ENCODE measurements at places on chromosomes 1 and 21.

DNA sequence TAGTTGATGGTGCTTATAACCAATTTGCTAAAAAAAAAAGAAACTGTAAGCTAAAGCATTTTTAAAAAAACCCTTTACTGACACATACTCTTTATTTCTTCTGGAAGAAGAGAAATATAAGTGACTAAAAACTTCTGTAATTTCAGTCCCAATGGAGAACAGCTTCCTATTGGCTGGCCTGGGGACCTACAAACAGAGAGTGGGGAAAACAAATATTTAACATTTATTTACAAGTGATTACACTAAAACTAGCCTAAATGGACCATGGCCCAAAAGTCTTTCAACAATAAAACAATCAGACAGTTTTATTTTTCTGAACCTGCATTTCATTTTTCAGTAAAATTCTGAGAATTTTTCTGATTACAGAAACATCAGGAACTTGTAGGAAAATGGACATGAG, 15.2 kb downstream of the TARBP1 start:
- no peak for DNase-seq

DNA sequence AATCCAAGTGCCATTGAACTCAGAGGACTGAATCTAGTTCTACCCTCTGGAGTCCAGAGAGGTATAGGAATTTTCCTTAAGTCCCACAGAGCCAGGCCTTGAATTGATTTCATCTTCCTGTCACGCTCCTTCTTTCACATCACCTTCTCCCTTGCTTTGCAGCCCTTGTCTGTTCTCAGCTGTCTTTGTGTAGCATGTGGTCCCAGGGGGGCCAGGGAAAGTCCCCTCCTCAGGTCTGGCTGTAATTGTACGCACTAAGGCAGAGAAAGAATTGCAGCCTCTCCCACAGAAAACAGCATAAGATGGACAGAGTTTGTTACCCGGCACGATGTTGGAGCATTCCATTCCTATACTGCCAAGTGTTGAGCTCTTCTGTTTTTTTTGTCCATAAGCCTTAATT, 153.6 kb downstream of the FAM78B start:
- DNase-seq, result no peak

- no peak for DNase-seq
Observed at GRCh38 chr1:234108921-234109320, 204.4 kb downstream of the SLC35F3 start.

DNA sequence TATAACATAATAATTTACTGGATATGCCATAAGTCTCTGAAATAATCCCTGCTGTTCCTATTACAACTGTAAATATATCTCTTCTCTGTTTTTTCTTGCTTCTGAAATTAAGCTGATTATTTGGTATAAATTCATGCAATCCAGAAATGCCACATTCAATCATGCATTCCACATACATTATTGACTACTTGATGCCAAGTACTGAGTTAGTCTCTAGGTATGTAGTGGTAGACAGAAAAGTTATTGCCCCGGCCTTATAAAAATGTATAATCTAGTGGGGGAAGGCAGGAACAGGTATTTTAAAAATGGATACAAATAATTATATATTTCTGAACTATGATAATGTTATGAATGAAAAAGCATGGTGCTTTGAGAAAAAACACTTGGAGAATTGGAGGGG, 338.6 kb upstream of the SNX7 start:
- no peak for DNase-seq

GRCh38 chr1:171290621-171291020, 23.4 kb upstream of the FMO4 start:
- DNase-seq, result no peak

Data from stimulated activated CD4-positive, alpha-beta T cell treated with anti-CD3 and anti-CD28 coated beads, Interleukin-4, amount 100 ng/mL, for 4 hours (primary cell).